Caco-2 (cell line): ENCODE measurements at places on chromosomes 3 and 15.

DNA sequence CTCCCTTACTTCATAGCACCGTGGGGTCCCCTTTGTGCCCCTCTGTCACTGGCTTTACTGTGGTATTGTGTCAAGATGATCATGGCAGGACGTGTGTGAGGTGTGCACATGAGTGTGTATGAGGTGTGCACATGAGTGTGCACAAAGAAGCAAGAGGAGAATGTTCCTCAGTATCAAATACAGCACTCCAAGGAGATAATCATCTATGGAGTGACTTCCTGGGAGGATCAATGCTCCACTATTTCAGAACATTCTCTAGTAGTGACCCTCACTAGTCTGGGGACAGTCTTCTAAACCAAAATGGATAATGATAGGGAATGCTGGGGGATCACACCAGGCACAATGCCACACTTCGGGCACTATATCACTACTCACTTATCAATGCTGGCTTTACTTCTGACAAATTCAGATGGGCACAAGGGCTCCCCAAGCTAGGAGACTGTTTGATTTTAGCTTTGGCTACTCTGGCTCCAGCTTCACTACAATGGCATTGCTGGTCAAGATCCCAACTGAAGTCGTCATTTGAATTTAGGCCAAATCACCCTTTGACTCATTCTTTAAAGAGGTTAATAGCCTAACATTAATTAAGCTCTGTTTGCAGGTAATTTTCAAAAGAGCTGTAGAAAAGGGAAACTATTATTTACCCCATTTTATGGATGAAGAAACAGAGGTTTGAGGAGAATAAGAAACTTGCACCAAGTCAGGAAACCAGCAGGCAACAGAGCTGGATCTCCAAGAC, 124.1 kb downstream of the THRB start:
- no peak for DNase-seq

GRCh38 chr3:41080141-41080540, 119.2 kb upstream of the CTNNB1 start:
- DNase-seq = no peak

DNA sequence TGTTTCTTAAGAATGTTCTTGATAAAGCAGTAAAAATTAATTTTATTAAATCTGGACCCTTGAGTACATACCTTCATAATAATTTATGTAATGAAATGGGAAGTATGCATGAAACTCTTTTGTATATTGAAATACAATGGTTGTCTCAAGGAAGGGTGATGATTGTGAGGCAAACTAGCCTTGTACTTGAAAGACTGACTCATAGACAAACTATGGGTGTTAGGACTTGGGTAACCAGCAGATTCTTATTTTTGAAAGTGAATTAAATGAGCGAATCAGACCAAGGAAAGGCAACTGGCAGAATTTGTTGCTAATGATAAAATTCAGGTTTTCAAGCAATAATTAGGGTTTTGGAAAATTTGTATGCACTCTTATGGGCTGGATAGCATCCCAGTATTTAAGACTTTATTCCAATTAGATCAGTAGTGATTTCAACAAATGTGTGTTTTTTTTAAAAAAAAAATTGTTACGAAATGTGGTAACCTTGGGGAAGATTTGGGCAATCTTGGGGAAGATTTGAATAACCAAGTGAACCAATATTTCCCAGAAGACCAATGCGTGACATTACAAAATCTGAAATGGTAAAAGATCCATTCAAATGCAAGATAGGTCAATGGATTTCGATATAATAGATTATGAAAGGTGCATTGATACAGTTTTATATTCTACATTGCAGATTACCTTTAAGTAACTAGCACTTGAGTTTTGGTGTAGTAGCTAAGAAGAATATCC, 42.0 kb downstream of the ATP2C1 start:
- DNase-seq = no peak

GRCh38 chr3:161548301-161548700, 51.7 kb downstream of the OTOL1 start:
- DNase-seq = no peak

- DNase-seq = no peak
Observed at GRCh38 chr15:60620708-60621107, 141.8 kb upstream of the ICE2 start.

DNA sequence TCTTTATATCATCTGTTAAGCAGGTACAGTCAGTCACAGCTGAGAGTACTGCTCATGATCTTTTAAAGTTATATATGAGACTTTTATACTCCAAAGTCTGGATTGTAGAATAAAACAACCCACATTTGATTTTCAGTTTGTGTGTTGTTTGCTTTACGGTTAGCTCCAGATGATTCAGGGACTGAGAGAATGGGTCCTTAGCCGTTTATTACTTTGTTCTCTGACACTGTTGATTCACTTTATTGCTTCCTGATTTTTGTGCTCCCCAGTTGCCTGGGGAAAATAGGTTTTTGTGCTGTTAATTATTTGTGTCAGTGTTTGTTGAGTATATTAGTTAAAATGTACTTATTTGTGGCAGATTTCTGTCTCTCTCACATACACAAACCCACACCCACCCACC, 8.6 kb upstream of the EBLN2 start:
- DNase-seq = no peak

- no peak for DNase-seq
Observed at GRCh38 chr3:154247806-154248415, 76.4 kb downstream of the DHX36 start.

GRCh38 chr3:35785234-35785888, 146.0 kb downstream of the ARPP21 start:
- no peak for DNase-seq

- DNase-seq = peak; percentile 25
Observed at GRCh38 chr3:126130981-126131745, 47.2 kb upstream of the SLC41A3 start.

DNA sequence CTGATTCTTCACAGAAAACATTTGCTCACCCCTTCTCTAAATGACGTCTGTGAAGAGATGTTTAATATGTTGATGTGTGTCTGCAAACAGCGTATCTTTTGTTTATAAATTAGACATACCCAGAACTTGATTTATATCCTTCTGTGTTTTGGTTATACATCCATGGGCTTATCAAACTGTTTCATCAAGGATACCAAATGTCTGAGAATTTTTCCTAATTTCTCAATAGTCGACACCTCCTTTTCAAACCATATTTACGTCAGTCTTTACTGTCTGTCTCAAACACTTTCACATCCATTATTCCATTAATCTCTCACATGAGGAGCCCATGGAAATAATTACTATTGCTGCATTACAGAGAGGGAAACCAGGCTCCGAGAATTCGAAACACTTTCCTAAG, 85.4 kb downstream of the FGF12 start:
- DNase-seq = no peak

DNA sequence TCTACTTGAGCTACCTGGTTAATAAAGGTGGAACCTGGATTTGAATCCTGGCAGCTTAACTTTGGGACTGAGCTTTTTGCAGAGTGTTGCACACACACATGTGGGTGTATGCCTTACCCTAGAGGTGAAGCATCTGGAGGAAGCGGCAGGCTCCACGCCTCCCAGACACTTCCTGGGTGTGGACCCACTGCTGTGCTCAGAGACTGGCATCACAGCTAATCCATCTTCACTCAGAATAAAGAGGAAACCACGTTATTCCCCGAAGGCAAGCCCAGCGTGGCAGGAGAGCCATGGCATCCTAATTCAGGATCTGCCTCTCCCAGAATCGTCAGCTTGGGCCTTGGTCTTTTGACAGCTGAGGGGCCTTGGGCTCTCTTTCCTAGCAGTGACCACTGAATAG, 25.5 kb downstream of the CCDC13 start:
- DNase-seq = no peak

- DNase-seq = no peak
Observed at GRCh38 chr3:20837676-20838302, 651.8 kb upstream of the SGO1 start.

DNA sequence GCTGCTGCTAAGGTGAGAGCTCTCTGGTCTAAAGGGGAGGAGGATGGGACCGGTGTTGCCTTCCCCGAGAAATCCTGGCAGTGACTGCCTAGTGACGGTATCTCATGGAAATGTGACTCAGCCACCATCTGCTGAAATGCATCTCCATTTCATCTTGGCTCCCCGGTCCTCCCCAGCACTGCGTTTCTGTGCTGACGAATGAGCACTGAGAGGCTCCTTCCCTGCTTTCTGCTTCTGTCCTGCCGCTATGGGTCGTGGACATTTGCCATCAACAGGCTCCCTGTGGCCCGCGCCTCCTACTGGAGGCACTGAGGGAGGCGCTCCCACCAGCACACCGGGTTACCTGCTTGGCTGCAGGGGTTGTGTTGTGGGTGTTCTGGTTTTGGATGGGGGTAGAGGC, 13.5 kb upstream of the SEC13 start:
- DNase-seq = no peak

GRCh38 chr15:38225381-38225780, 27.3 kb upstream of the SPRED1 start:
- no peak for DNase-seq

DNA sequence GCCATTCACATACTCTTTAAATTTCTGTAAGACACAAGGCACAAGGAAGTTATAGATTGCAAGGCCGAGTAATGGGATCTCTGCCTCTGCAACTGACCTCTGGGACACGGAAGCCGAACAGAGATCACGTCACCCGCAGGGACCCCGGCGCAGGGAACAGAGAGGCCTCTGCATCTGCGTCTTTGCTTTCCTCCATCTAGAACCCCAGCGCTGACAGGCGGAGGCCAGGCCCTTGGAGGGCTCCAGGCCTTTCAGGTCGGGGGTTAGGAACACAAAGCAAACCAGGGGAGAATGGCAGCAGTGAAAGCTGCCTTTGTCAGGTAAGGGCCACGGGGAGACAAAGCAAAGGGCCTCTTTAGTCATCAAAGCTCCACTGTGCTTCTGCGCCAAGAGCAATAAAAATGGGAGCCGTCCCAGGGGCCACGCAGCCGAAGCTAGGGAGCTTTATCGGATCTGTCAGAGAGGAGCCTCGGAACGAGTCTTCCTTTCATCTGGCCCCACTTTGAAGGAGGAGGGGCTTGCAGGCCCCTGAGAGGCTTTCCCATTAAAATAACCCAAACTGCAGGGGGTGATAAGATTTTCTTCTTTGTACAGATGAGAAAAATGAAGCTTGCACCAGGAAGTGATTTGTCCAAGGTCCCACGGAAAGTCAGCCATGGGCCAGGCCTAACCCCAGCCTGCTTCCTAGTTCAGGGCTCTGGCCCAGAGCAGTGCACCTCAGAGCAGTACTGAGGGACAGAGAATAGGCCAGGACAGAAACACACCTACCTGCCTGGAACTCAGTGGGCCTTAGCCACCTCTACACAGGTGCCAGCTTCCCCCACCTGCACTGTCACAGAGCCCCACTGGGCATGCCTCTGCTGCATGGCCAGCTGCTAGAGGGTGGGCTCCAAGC, 84.4 kb upstream of the RAD18 start:
- DNase-seq = no peak
